ENCODE measurements at places on chromosomes 12 and 14.

DNA sequence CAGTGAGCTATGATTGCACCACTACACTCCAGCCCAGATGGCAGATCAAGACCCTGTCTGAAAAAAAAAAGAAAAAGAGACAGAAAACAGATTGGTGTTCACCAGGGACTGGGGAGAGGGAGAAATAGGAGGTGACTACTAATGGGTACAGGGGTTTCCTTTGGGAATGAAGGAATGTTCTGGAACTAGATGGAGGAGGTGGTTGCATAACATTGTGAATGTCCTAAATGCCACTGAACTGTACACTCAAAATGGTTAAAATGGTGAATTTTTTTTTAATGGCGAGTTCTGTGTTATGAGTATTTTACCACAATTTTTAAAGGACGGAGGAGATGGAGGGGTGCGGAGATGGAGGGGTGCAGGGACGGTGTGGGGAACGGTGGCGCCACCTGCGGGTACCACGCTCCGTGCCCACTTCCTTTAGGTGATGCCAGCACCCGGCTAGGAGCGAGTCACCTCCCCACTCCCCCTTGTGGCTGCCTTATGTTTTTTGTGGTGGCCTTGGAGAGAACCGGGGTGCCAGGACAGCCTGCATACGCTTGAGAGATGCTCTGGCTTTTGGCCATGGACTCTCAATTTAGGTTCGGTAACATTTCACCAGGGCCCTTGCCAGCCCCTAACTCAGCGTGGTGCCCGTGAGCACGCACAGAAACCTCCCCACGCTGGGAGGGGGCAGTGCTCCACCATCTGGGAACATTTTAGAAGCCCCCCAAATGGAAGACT lies 16.1 kb downstream of the UBC start:
- no peak for DNase-seq

DNA sequence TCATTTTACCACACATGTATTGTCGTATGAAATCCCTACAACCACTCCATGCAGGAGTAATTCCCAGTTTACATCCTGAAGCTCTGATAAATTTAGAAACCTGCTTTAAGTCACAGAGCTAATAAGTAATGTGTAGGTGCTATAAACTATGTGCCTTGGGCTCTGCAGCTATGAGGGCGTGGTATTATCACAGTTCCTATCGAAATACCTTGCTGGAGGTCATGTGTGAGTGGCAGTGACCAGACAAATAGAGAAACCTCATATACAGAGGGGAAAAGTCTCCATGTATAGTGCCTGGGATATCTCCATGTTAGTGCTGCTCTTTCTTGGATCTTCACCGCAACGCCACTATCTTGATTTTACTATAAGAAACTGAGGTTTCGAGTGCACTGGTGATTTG lies 883 bp upstream of the TBC1D15 start:
- no peak for DNase-seq

DNA sequence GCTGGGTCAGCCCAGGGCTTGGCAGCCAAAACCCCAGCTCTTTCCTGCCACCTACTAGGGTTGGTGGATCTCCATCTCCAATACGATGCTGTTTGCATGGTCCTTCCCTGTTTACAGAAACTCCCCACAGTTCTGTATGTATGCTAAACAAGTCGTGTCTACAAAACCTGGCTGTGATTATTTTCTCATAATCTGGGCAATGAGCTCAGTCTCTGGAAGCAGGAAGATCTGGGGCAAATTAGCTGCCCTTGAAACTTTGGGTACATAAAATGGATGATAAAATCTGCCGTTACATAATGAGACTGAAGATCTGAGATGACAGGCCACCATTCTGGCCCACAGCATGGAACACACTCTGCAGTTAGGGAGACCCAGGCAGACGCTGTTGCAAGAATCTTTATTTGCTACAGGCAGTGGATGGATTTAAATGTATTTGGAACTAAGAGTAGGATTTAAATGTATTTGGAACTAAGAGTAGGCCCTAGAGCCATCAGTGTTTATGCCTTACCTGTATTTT lies 31.7 kb downstream of the ACADS start:
- DNase-seq, result no peak

DNA sequence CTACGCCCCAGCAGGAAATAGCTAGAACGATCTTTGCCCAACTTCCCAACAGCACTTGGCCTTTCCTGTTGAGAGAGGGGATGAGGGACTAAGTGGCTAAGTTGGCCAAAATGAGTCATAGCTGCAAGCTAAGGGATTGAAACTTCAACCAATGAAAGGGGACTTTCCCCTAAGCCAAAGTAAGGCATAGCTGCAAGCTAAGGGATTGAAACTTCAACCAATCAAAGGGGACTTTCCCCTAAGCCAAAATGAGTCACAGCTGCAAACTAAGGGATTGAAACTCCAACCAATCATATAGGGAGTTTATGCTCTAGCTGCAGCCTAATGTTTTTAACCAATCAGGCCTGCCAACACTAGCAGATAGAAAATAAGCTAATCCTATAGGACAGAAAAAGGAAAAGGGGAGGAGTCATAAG lies 100.5 kb upstream of the SSTR1 start:
- DNase-seq, result no peak

DNA sequence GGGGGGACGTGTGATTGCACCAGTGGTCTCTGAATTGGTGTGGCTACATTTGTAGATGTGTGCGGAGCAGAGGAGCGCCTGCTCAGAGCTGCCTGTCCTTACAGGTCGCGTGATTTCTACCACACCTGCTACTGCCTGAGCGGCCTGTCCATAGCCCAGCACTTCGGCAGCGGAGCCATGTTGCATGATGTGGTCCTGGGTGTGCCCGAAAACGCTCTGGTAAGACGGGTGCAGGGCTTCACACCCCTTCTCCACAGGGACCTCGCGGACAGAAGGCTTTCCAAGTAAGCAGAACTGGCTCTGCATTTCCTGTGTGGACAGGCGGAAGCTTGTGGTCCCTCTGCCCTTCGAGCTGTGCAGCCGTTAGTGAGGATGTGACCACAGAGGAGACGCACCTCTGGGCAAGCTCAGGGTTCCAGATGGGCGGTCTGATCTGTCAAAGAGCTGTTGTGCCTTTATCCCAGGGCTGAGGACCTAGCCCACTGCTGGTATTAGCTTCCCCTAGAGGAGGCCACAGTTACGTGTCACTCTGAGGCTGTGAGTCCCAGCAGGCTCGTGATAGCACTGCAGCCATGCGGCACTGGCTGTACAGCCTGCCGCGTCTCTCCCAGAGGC lies 47.7 kb downstream of the MAX start:
- no peak for DNase-seq

DNA sequence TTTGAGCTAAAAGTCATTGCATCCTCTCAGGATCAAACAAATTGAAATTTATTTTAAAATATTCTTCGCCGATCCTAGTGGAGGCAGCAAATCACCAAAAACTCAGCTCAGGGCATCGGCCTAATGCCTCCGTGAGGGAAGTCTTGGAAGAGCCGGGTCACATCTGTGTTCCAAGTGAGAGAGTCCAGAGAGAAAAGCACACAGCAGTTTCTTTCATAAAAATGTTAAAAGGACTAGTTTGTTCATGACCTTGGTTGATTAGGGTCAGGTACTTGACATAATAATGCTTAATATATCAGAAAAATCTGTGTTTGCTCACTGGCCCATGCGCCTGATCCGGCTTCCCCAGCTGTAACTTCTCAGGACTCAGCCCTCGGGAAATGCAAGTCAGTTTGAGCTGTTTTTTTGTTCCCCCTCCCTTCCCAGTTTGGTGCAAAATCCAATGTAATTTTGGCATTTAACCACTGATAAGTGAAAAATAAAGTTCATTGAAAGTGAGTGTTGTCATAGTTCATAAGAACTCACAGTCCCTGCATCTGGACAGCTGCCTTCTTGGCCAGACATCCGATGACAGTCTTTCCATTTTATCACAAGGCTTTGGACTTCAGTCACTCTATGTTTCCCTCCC lies 161.7 kb downstream of the CAND1 start:
- no peak for DNase-seq

DNA sequence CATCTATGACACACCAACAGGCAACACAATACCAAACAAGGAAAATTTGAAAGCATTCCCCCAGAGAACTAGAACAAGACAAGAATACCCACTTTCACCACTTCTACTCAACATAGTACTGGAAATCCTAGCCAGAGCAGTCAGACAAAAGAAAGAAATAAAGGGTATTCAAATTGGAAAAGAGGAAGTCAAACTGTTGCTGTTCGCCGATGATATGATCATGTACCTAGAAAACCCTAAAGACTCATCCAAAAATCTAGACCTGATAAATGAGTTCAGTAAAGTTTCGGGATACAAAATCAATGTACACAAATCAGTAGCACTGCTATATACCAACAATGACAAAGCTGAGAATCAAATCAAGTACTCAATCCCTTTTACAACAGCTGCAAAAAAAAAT lies 8.1 kb upstream of the ATL1 start:
- DNase-seq, result no peak

GRCh38 chr12:46300910-46301309 lies 32.1 kb upstream of the SLC38A1 start:
- DNase-seq, result no peak

GRCh38 chr12:105729926-105730325 lies 399.4 kb downstream of the C12orf75 start:
- no peak for DNase-seq

GRCh38 chr12:106149096-106149784 lies 10.5 kb upstream of the NUAK1 start:
- no peak for DNase-seq

GRCh38 chr14:69234106-69234505 lies 25.9 kb upstream of the GALNT16 start:
- DNase-seq, result no peak

All from stimulated activated CD8-positive, alpha-beta memory T cell treated with anti-CD3 and anti-CD28 coated beads, Interleukin-15, amount 100 ng/mL, for 24 hours (primary cell).